Activated CD4-positive, alpha-beta T cell treated with anti-CD3 and anti-CD28 coated beads for 36 hours (primary cell): ENCODE measurements at places on chromosomes 3 and 15. TPM values are rescaled to one million over a fixed set of nuclear protein-coding genes. Genes with fewer than 3 reads are reported as not detected.

- no peak for DNase-seq
These were observed 598.4 kb upstream of the ZNF717 start for GRCh38 chr3:76383781-76384180.

DNA sequence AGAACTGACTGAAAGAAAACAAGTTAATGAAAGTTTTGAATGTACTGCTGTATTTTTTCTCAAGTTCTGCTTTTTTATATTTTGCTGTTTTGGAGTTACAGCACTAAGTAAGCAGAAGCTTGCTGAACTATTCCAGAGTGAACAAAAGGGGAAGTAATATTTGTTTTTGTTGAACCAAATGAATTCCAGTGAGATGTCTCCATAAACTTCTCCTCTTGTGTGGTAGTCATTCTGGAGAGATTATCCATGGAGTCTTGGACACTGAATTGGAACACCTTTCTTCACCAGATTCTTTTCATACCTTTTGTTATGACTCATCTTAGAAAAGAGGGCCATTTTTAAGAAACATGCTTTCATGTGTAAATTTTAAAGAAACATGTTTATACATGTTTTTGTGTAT lies 8.8 kb downstream of the ANKUB1 start:
- no peak for DNase-seq

- DNase-seq = no peak
These were observed 275.1 kb upstream of the LRTM1 start for GRCh38 chr3:55203006-55203405.

GRCh38 chr3:194497799-194498575 lies 11.2 kb upstream of the ATP13A3 start:
- DNase-seq = peak; percentile 15

- DNase-seq = no peak
These were observed 3.2 kb downstream of the EFCAB12 start for GRCh38 chr3:129425213-129425612.

DNA sequence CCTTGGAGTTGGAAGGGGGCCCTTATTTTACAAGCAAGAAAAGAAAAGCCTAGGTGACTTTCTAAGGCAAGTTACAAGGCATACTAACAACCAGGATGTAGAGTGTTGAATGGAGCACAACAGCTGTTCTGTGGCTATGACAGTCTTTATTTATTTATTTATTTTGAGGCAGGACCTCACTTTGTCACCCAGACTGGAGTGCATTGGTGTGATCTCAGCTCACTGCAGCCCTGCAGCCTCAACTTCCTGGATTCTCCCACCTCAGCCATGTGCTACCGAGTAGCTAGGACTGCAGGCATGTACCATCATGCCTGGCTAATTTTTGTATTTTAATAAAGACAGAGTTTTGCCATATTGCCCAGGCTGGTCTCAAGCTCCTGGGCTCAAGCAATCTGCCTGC lies 973.4 kb downstream of the ROBO1 start:
- DNase-seq = no peak

GRCh38 chr3:29649815-29650547 lies 369.1 kb downstream of the RBMS3 start:
- no peak for DNase-seq

GRCh38 chr3:38634111-38634510 lies 15.4 kb downstream of the SCN5A start:
- DNase-seq = no peak

DNA sequence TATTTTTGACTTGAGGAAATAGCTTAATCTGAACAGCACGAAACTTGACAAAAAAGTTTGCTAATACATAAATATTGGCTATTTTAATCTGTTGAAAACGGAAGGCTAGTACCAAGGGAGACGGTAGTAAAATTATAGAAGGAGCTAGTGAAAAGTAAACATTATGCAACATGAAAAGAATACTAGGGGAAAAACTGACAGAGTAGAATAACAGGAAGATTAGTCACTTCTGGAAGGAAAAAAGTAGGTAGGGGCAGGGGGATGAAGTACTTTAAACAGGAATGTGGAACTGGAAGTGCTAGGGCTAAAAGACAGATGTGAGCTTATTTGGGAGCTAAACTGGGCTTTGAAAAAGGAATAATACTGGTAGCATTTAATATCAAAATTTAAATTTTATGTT lies 60.1 kb downstream of the MBNL1 start:
- no peak for DNase-seq

DNA sequence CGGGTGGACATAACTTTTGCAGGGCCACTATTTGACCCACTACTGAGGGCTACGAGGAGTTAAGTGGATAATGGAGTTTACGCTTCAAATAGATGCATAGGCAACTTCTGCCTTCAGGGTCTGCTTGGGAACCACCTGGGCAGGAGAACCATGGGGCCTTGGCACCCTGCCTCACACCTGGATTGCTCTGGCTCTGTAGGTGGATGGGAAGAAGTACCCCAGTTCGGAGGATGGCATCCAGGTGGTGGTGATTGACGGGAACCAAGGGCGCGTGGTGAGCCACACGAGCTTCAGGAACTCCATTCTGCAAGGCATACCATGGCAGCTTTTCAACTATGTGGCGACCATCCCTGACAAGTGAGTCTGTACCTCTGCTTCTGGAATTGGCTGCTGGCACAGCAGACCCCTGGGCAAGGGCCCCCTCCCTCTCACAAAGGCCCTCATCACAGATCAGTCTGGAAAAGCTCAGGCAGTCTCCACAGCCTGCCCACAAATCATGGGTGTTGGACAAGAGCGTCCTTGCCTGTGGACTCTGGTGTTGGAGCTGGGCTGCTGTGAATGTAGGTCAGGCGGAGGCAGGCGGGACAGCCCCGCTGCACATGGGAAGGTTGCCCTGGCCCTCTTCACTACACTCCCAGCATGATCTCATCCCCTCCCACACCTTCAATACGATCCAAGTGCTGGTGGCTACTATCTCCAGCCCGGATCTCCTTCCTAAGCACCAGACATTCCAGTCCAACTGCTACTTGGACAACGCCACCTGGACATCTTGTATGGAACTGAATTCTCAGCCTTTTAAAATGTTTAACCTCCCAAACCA lies 46.7 kb downstream of the MESD start:
- DNase-seq = no peak

- no peak for DNase-seq
These were observed 94.3 kb downstream of the CEMIP start for GRCh38 chr15:80873366-80873952.

- no peak for DNase-seq
These were observed 23.9 kb downstream of the SLC30A4 start for GRCh38 chr15:45498701-45499100.

- DNase-seq = no peak
These were observed 105.0 kb downstream of the FHIT start for GRCh38 chr3:61146010-61146890.

- DNase-seq = no peak
These were observed 802 bp downstream of the RCN2 start for GRCh38 chr15:76932135-76932966.

DNA sequence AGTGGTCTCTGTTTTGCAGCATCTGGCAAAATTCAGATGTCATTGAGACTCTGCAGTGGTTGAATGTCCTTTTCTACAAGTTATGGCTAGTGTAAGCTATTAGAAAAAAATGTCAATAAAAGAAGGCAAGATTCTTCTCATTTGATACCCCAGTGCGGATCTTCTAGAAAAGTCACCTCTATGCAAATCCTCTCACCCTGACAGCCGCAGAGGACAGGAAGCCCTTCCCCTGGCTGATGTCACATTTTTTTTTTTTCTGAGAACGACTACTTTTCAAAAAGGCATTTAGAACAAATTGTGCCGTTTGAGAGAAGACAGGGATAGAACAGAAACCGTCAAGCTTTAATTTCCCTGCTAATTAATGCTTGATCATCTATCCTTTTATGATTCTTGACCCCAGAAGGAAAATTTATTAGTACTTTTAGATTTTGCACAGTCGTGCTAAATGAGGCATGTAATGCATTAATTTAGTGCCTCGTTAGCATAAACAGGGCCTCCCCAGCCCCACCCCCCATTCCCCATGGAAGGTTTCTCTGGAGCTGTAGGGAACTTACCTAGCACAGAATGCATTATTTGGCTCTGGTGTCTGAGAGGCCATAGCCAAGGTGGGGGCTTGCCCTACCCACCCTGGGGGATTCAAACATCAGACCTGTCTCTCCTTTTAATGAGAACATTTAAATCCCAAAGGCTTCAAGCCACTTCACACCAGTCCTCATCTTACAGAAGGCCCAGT lies 183.8 kb downstream of the OPA1 start:
- no peak for DNase-seq

GRCh38 chr15:40594429-40594836 lies 384 bp downstream of the KNL1 start:
- DNase-seq = no peak

- peak; percentile 28 for DNase-seq
These were observed 3.0 kb upstream of the GRAMD2A start for GRCh38 chr15:72200395-72201237.

GRCh38 chr3:50267280-50267913 lies 1.6 kb upstream of the SEMA3B start:
- no peak for DNase-seq

GRCh38 chr15:22936577-22937472 lies 43.3 kb downstream of the CYFIP1 start:
- DNase-seq = no peak

DNA sequence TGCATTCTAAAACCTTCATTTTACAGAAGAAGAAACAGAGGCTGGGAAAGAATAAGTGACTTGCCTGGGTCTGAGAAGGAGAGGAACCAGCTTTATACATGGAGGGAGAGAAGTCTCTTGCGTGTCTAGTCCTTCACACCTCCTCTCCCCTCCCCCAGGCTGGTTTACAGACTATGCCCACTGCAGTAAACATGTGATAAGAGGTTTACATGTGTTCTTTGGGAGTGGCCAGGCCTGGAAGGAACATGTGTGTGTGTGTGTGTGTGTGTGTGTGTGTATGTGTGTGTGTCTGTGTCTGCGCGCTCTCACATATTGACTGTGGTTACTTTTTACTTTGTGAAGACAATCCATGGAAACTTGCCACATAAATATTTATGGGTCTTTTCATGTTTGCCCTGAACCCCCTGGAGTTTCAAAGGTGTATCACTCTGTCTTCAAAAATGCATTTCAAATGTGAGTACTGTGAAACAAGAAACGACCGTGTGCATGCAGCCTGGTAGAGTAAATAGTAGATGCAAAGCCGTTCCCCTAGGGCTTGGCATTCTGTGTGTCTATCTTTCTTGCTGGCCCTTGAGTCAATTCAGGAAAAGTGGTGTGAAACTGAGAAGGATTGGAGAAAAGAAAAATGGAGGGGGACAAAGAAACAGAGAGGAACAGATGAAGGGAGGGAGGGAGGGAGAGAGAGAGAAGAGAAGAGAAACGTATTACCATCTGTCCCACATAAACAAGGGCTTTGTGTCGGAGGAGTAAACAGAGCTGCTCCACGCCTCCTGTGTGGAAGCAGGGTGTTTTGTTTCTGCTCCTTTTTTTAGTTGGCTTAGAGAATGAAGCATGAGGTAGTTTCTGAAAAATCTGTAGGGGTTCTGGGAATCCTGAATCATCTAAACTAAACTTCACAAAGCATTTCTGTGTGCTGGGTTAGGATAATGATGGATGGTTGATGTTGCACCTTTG lies 51.7 kb downstream of the CLDN11 start:
- peak; percentile 7 for DNase-seq

The CYP1A2 gene
- not detected for total RNA-seq

The GNAT1 gene
- total RNA-seq = not detected

The CCRL2 gene
- total RNA-seq = 1.0 TPM

The GPR149 gene
- total RNA-seq = not detected

The PP2D1 gene
- total RNA-seq = not detected

The IQCH gene
- total RNA-seq = 2.1 TPM

The MLF1 gene
- total RNA-seq = 3.4 TPM

The COL8A1 gene
- not detected for total RNA-seq
